T-cell (primary cell): ENCODE measurements at places on chromosomes 2 and 18.

GRCh38 chr18:22098563-22098989 lies 70.8 kb upstream of the GATA6 start:
- DNase-seq: no peak

- no peak for DNase-seq
Measured at GRCh38 chr2:65487404-65487803, 55.0 kb upstream of the SPRED2 start.

DNA sequence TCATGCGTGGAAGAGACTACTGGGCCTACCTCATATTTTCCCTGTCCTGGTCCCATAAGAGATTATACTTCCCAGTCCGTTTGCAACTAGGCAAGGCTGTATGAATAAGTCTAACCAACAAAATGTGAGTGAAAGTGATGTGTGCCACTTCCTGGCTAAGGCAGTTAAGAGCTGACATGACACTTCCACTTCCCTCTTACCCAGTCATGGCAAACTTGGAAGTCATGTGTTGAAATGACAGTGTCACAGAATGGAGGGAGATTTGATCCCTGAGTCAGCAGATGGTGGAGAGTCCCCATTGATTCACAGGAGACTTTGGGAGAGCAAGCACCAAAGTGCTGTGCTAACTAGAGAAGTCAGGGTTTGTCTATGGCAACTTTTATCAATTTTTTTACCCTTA lies 36.4 kb downstream of the TACR1 start:
- no peak for DNase-seq

DNA sequence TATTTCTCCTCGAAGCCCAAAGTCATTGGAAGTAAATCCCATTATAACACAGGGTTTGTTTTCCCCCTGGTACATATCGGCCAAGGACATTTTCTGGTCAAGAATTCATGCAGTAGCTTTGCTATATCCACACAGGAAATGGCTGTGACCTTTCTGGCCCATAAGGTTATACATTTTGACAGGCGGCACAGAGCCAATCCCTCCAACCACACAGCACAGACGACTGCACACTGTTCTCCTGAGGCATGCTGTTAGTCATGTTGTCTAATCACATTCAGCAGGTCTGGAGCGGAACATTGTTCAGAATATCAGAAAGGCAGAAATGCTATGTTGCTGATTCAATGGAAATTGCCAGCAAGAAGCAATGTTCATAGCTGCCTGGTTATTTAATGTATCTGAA lies 742.3 kb upstream of the SLC8A1 start:
- DNase-seq: no peak

GRCh38 chr18:3055816-3056215 lies 42.9 kb upstream of the LPIN2 start:
- no peak for DNase-seq

DNA sequence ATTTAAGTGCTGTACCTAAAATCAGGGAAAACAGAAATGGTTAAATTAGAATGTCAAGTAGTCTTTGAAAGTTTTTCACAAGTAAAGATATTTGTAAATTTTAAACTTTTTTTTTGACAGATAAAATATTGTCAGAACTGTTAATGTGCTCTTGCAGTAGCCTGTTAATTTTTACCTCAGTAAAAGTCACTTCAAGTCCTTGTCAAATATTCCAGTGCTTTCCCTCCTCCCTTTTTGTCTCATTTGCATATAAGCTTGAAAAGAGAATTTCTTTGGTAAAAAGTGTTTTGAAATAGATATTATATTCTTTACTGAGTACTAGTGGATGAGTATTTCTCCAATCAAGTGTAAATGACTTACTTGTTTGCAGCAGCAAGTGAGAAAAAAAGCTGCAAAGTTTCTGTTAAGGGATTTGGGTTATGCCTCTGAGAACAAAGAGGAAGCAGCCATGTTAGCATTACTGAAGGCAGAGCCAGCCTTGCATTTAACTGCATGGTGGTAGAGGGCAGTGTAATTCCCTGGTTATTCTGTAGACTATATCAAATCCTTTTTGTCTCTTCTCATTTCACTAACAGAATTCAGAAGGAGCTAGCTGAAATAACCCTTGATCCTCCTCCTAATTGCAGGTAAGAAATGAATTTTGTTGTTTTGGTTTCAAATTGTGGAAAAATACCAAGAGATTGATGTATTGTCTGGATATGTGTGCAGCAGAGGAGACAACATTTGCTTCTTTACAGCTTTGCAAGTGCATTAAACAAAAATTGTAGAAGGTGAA lies 3.2 kb downstream of the UBE2E3 start:
- peak; percentile 67 for DNase-seq

GRCh38 chr2:100244881-100245605 lies 77.3 kb downstream of the LONRF2 start:
- DNase-seq: no peak

GRCh38 chr2:227759411-227760118 lies 13.9 kb downstream of the SCYGR8 start:
- no peak for DNase-seq

- no peak for DNase-seq
Measured at GRCh38 chr2:36731941-36732672, 35.6 kb downstream of the VIT start.

GRCh38 chr2:31049916-31050588 lies 88.2 kb downstream of the GALNT14 start:
- DNase-seq: no peak

DNA sequence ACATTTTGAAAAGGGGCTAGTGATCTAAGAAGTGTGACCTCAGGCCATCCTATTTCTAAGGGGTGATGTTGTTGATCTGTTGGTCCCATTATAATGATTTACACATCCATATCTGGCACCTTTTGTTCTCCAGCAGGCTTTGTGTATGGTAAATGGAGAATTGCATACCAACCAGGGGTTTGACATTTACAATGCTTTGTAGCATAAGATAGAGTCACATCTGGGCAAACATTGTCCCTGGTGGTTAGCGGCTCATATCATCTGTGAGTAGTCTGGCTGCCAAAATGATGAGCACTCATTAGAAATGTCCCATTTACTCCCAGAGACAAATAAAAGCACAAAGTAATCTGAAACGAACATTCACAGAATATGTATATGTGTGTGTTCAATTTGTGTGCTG lies 1775.5 kb upstream of the CELF4 start:
- DNase-seq: no peak

DNA sequence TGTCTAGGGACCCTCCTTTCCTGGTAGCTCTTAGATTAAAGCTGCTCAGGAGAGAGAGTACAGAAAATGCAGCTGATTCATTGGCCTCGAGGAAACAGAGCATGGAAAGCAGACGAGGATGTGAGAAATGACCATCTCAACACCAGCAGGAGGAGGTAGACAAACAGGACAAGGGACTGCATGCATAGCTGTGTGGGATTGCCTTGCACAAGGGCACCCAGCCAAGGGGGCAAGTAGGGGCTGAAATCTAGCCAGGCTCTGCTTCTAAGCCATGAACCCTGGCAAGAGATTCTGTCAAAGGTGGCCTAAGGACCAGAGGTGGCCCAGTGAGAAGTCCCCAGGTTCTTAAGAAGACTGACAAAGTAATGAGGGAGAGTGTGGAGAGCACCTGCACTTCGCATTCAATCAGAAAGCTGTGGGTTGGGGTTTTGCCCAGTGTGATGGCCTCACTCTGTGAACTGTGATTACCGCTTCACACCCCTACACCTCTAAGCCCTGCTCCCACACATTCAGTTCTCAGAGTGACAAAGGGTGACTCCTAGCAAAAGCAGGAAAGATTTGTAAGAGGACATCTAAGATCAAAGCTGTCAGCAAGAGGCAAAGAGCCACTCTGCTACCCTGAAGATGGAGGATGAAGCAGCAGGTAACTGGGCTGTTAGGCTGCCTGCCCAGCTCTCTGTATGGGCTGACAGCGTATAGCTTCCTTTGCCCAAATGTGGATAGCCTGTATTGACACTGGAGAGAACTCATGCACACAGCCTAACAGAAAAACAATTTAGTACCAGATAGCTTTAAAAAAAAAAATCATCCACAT lies 151.3 kb upstream of the PELI1 start:
- DNase-seq: no peak

DNA sequence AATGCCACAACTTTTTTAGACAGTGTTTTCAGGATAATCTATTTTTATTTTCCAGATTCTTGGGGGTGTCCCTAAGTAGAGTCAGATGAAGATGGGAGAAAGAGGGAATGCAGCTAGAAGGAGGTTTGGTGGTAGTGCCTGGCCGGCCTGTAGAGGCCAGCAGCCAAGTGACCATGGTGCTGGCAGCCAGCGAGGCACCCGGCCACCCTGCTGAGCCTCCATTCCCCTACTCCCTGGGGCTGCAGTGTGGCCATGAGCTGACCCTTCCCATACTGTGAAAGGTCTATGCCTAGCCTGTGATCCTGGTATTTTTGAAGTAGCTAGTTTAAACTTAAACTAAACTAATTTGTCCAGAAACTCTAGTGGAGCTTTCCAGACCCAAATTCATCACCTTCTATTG lies 268.6 kb downstream of the CYRIA start:
- no peak for DNase-seq

DNA sequence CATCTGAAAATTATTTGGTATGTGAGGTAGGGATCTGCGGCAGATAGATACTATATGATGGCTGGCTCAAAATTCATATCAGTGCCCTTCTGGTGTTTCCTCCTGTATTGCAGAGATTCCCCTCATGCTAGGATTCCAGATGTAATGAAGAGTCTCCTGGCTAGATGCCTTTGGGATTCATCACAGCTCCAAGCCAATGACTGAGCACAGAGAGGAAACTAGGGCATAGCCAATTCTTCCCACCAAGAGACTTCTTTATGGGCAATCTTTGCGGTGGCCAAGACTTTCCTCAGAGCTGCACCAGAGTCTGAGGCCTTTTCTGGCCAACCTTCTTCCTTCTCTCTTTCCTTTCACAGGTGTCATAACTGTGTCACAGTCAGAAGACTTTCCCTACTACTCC lies 25.5 kb upstream of the CIB4 start:
- no peak for DNase-seq

GRCh38 chr18:78610179-78610578 lies 369.4 kb upstream of the SALL3 start:
- no peak for DNase-seq

GRCh38 chr2:24123922-24124580 lies 782 bp downstream of the FAM228B start:
- DNase-seq: no peak

DNA sequence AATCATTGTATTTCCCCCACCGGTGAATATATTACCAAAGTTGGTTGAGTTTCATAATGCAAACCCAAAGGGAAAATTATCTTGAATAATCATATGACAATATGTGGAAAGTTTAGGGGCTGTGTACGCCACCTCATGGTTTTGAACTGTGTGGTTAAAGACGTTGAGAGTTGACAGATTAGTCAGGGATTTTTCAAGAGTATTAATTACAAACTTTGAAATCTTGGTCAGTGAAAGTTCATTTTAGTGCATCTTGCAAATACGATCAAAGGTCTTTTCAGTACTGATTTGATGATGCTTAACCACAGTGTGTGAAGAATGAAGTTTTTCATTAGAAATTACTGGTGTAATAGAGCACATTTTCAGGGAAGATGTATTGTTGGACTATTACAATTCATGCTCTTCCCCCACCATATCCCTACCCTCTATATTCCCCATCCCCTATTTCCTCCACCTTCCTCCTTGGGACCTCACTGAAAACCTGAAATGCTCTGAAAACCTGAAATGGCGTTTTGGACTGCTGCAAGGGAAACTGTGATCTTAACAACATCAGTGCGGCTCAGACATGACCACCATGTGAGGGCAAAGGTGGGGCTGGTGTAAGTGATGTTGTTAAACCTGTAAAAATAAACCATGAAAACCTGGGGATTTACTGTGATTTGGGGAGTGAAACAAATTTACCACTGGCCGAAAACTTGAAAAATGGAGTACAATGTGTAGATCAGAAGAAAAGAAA lies 4.5 kb upstream of the BCL2L11 start:
- DNase-seq: no peak

GRCh38 chr2:200700856-200701255 lies 110.9 kb upstream of the BZW1 start:
- no peak for DNase-seq

DNA sequence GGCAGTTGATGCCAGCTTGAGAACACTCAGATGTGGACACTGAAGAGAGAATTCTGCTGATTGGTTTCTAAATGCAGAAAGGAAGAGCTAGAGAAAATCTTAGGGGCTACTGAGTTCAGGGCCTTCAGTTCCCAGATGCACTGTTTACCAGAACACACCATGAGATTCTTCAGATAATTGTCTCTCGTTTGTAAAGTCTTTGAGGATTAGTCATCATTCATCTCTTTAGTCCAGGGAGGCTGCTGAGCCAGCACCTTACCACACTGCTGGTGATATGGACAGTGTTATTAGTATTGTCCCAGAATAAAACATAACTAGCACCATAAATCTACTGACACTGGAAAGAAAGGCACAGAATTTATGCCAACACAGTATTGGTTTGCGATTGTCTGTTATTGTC lies 690.8 kb upstream of the CELF4 start:
- no peak for DNase-seq

DNA sequence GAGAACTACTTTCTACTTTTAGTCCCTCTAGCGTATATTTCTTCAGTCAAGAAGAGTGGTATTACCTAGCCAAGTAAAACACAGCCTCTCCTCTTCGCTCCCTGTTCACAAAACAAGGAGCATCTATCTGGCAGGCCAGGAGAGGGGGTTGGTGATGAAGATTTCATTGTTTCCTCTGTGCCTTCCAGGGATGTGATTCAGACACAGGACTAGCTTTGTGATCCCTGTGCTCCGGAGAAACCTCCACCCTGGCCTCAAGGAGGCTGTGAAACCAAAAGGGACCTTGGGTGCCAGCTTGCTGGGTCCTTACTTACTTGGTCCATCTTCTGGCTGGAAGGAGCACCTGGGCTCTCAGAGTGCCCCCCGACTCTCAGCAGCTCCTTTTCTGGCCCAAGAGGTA lies 5.7 kb downstream of the RHOB start:
- DNase-seq: no peak

DNA sequence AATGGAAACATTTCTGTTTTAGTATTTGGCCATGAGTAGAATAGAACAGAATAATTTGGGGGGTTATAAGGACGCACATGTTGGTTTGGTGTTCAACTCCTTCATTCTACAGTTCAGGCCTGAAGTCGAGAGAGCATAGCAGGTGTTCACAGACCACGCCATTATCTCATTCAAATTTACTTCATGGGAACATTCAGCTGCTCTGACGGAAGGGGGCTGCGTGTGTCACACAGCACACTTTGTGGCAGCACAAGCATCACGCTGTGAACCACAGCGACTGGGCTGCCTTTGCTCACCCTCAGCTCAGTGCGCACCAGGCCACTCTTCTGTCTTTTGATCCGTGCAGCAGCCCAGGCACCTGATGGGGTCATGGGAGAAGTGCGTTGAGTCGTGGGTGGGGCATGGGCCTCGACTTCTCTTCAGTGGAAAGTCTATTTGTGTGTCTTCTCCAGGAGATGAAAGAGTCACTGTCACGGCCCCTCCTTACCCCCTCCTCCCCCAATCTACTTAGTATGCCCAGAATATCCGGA lies 348.6 kb upstream of the SALL3 start:
- DNase-seq: no peak

GRCh38 chr2:42726680-42727079 lies 37.3 kb downstream of the OXER1 start:
- no peak for DNase-seq

- no peak for DNase-seq
Measured at GRCh38 chr2:232418466-232419244, 12.0 kb downstream of the ALPG start.
